Activated CD4-positive, alpha-beta T cell treated with anti-CD3 and anti-CD28 coated beads for 36 hours (primary cell): ENCODE measurements at places on chromosomes 6 and 20. TPM values are rescaled to one million over a fixed set of nuclear protein-coding genes. Genes with fewer than 3 reads are reported as not detected.
A peak's percentile ranks its signal among the peaks of the same experiment; 100 is the strongest.

DNA sequence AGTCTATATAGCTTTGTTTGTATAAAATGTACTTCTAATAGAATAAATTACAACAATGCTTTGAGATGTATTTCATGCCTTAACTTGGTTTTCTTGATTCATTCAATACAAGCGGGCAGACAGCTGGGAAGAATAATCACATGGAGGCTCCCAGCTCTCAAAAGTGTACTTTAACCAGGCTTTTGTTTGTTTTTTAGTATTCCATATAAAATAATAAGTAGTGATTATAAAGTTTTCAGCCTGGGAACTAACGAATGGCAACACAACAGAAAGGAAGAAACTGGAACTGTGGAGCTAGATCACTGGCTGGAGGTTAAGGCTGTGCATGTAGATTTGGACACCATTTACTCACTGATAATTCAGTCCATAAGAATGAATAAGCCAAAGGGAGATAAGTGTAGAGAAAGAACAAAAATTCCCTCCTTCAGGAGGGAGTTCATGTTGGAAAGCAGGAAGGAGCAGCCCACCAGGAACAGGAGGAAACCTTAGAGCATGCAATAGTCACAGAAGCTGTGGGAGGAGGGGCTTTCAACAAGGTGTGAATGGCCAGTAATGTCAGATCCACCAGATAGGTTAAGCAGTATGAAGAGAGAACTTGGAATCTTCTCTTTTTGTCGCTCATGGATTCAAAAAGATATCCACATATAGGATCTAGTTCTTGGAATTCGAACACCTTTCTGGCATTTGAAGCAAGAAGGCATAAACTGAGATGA is 41.2 kb upstream of the SLC35D3 start:
- no peak overlapping the region for H3K4me3 ChIP-seq
- H3K4me1 ChIP-seq: peaks cover under 1% of the 10 kb centered on the region
- no peak for DNase-seq
- H3K27me3 ChIP-seq: no peaks in the 10 kb centered on the region
- no peak overlapping the region for H3K27ac ChIP-seq

GRCh38 chr20:38997622-38998021 is 35.5 kb downstream of the DHX35 start:
- peak overlapping the region; percentile 19 for H3K27ac ChIP-seq
- no peaks in the 10 kb centered on the region for H3K27me3 ChIP-seq
- H3K36me3 ChIP-seq: peaks cover 41% of the 10 kb centered on the region
- peaks cover 28% of the 10 kb centered on the region for H3K4me1 ChIP-seq
- H3K4me3 ChIP-seq: no peak overlapping the region

GRCh38 chr6:89387516-89388201 is 24.4 kb downstream of the RRAGD start:
- peaks cover 8% of the 10 kb centered on the region for H3K36me3 ChIP-seq
- H3K27ac ChIP-seq: no peak overlapping the region
- peaks cover 10% of the 10 kb centered on the region for H3K4me1 ChIP-seq
- no peak for DNase-seq
- H3K4me3 ChIP-seq: no peak overlapping the region

DNA sequence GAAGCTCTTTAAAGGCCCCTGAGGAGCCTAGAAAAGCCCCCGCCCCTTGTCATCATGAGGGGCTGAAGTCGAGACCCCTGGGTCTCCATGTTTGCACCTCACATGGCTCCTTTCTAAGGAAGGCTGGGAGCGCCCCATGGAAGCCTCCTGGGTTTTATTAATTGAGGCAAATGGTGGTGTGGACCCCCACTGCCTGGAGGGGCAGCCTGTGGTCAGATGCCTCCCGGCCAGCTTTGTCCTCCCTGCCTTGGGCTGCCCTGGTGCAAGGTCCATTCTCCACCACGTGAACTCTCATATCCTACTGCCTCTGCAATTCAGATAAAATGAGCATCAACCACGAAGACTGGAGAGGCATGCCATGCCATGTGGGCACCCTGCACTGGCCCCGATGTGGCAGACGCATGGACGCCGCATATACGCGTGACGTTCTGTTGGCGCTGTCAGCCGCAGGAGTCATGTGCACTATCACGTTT is 295.5 kb downstream of the TAF4 start:
- H3K4me1 ChIP-seq: no peaks in the 10 kb centered on the region
- no peak for DNase-seq
- no peaks in the 10 kb centered on the region for H3K36me3 ChIP-seq
- no peak overlapping the region for H3K27ac ChIP-seq
- no peak overlapping the region for H3K4me3 ChIP-seq

DNA sequence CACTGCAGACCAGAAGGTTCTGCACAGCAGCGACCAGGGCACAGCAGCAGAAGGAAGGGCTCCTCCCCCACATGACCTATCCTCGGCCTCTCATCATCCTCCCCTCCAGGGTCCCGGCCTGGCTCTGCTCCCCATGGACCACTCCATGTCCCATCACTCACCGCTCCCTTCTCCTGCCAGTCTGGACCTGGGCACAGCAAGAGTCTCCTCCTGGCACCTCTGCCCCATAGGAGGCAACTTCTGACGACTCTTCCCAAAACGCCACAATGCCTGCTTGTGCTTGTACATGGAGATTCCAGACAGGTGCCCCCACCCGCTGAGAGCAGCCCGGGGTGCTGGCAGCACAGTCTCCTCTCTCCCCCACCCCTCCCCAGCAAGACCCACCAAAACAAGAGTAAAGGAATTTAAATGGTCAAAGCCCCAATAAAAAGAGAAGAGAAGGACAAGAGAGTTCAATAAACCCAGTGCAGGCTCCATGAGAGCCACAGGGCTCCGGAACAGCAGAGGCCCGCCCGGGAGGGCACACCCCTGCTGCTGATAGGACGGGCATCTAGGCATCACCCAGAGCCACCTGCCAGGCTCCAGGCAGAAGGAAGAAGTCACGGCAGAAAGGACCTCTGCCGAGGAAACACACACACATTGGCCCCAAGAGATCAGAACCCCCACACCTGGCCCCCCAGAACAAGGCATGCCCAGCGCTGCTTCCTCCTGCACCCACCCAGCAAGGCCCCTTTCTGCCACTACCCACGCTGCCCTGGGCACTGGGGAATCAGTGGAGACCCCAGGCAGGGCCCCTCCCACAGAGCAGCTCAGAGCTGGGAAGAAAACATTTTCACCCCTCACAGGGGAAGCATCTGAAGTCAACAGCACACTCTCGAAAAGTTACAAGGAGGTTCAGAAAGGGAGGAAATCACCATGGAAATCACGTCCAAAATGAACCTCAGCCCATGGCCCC is 15.2 kb downstream of the TAF4 start:
- H3K27me3 ChIP-seq: no peaks in the 10 kb centered on the region
- H3K36me3 ChIP-seq: peaks cover 7% of the 10 kb centered on the region
- H3K4me3 ChIP-seq: no peak overlapping the region
- H3K27ac ChIP-seq: no peak overlapping the region
- DNase-seq: no peak

Gene WFDC12
- not detected for total RNA-seq

- no peaks in the 10 kb centered on the region for H3K4me1 ChIP-seq
- H3K27ac ChIP-seq: no peak overlapping the region
- no peak for DNase-seq
- peaks cover 3% of the 10 kb centered on the region for H3K36me3 ChIP-seq
- H3K27me3 ChIP-seq: peaks cover 2% of the 10 kb centered on the region
- no peak overlapping the region for H3K4me3 ChIP-seq
Measured at GRCh38 chr6:110097443-110097842, 82.0 kb downstream of the WASF1 start.
